ENCODE measurements at places on chromosomes 4 and X.

DNA sequence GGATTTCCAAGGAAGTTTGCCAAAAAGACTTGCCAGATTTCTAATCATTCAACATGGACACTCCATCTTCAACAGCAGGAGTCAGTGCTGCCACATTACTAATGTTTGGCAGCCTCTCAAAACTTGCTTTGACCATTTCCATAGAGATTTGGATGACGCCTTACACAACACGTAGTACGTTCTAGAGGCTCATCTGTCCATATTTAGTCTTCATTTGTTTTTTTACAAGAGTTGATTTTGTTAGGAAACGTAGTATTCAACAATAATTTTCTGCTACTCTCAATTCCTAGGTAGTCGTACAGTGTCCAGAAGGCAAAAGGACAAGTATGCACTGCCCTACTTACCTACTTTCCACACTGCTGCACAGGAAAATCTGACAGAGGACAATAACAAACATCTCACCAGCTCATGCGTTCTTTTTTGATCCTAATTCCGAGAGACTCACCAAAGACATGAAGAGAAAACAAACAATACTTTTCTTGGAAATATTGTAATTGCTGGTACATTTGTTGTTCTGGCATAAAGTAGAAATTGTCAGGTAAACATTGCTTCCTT is 117.3 kb downstream of the SNCA start:
- DNase-seq: no peak

GRCh38 chr4:159337041-159337440 is 234.2 kb downstream of the RAPGEF2 start:
- no peak for DNase-seq

GRCh38 chrX:13080128-13080795 is 35.8 kb upstream of the FAM9C start:
- DNase-seq: no peak

GRCh38 chrX:133745349-133745748 is 240.0 kb downstream of the GPC3 start:
- no peak for DNase-seq

DNA sequence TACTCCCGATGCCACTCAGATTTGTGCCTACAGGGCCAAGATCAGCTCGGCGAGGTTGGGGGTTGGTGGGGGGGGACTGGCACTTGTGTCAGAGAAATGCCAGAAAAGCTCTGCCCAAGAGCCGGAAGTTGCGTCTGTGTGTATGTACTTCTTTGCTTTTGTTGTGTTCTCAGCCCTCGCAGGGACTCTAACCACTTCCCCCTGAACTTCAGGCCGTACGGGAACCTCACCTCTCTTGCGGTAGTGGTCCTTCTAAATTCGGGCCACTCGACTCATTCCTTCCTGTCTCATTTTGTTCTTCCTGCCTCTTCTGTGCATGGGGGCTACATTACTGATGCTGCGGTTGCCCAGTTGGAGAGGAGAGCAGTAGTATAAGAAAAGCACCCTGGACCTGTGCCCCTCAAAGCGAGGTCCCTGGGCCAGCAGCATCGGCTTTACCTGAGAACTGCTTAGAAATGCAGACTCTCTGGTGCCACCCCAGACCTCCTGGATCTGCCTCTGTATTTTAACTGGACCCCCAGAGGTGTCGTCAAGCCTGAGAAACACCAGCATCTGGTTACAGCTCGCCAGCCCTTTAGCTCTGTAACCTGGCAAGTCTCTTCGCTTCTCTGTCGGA is 146.3 kb upstream of the RPS6KA3 start:
- no peak for DNase-seq

DNA sequence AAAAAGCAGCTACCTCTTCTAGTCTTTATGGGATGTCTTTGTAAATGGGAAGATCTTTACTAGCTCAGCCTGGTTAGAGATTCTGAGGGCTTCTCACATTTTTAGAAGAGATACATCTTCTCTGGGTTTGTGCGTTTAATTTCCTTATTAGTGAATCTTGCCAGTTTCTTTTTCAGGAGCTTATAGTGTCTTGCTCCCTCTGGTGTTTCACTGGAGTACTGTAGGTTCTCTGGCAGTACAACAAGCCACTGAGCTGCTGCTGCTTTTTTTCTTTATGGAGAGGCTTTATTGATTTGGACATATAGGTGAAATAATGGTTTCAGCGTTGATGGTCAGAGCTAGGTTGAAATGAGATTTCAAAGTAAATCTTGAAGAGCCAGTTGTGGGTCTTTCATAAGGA is 82.9 kb downstream of the LAS1L start:
- DNase-seq: no peak

Data from vagina (tissue), 2 donors.